ENCODE measurements at places on chromosomes 4 and X. TPM values are rescaled to one million over a fixed set of nuclear protein-coding genes. Genes with fewer than 3 reads are reported as not detected.

Gene MAMLD1
- 5.2 TPM for polyA plus RNA-seq

Gene AMOT
- polyA plus RNA-seq: 64.1 TPM

Gene CXXC4
- polyA plus RNA-seq: 10.8 TPM

Gene GJB1
- 43.3 TPM for polyA plus RNA-seq

Gene FATE1
- polyA plus RNA-seq: not detected

Gene SAT1
- 315 TPM for polyA plus RNA-seq

Gene CT45A2
- polyA plus RNA-seq: not detected

Gene COMMD8
- 42.7 TPM for polyA plus RNA-seq

Gene ADH4
- polyA plus RNA-seq: 0.42 TPM

Gene NPY1R
- 23.9 TPM for polyA plus RNA-seq

Gene MAOB
- 48.7 TPM for polyA plus RNA-seq

Gene UGT2B7
- 97.9 TPM for polyA plus RNA-seq

Gene PDHA2
- not detected for polyA plus RNA-seq

Gene ZCCHC18
- 4.2 TPM for polyA plus RNA-seq

Gene CENPVL2
- 0.24 TPM for polyA plus RNA-seq

Gene PABPC1L2B
- not detected for polyA plus RNA-seq

Gene SYN1
- polyA plus RNA-seq: 6.5 TPM

Gene TMEM47
- 38.9 TPM for polyA plus RNA-seq

Gene SOX3
- polyA plus RNA-seq: not detected

Gene PWWP3B
- polyA plus RNA-seq: 3.3 TPM

Gene ARHGAP6
- polyA plus RNA-seq: 13.7 TPM

Gene GABRG1
- polyA plus RNA-seq: 0.36 TPM

Gene GLOD5
- 2.8 TPM for polyA plus RNA-seq

Gene ARSJ
- 16.1 TPM for polyA plus RNA-seq

Gene ANKRD37
- polyA plus RNA-seq: 11.7 TPM
